ENCODE measurements at places on chromosomes 1 and 21.

GRCh38 chr21:20254964-20255363 lies 743.2 kb upstream of the NCAM2 start:
- DNase-seq, result no peak

DNA sequence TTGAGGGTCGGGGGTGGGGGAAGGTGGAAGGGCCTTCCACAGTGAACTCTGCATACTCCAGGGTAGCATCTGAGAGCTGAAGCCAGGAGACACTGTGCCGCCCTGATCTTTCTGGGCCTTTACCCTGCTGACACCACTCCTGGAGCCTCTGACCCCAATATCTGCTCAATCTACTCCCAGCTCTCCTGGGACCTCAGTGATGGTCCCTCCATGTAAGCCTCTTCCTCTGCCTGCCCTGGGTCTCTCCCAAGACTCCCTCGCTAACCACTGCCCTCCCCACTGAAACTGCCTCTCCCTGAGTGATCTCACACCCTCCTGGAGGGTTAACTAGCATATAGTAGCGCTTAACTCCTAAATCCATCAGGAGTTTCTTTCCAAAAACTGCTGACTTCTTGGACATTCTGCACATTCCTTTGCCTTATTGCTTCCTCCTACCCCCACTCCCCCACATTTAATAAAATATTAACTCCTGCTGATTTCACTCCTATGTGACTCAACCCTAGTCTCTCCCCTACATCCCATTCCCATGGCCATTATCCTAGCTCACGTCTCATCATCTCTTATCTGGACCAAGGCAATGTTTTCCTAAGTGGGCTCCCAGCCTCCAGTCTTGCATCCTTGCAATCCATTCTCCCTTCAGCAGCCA lies 145.6 kb downstream of the HMGB4 start:
- DNase-seq, result no peak

GRCh38 chr1:37274938-37275631 lies 199.3 kb upstream of the ZC3H12A start:
- no peak for DNase-seq

DNA sequence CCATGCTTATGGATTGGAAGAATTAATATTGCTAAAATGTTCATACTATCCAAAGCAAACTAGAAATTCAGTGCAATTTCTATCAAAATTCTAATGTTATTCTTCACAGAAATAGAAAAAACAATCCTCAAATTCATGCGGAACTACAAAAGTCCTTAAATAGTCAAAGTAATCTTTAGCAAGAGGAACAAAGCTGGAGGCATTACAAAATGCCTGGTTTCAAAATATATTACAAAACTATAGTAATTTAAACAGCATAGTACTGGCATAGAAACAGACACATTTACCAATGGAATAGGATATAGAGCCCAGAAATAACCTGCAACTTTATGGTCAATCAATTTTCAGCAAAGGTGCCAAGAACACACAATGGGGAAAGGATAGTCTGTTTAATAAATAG lies 3.8 kb downstream of the CTSS start:
- DNase-seq, result no peak

DNA sequence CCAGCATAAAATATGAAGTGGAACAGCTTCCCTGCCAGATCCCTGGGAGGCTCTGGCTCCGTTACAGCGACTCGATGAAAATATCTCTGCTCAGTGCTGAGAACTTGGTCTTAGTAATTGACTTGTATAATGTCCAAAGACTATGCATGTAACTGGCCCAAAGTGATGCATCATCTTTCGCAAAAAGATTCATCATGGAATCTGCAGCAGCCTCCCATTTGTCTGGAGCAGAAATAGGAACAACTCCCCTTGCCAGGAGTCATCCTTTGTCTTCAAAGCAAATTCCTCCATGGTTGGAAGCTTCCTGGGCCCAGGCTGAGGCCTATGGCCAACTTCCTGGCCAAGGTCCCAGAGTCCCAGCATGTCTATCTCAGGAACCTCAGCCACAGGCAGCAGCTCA lies 16.9 kb upstream of the SLC6A17 start:
- no peak for DNase-seq

GRCh38 chr21:14273736-14274538 lies 58.0 kb downstream of the RBM11 start:
- no peak for DNase-seq
